ENCODE measurements at places on chromosomes 4 and X. TPM values are rescaled to one million over a fixed set of nuclear protein-coding genes. Genes with fewer than 3 reads are reported as not detected.

The VCX3B gene
- total RNA-seq = 0.21 TPM

The SSX3 gene
- total RNA-seq = not detected

The PAGE2 gene
- not detected for total RNA-seq

The SMIM10 gene
- total RNA-seq = 9.8 TPM

The NFXL1 gene
- 8.8 TPM for total RNA-seq

The ARX gene
- not detected for total RNA-seq

DNA sequence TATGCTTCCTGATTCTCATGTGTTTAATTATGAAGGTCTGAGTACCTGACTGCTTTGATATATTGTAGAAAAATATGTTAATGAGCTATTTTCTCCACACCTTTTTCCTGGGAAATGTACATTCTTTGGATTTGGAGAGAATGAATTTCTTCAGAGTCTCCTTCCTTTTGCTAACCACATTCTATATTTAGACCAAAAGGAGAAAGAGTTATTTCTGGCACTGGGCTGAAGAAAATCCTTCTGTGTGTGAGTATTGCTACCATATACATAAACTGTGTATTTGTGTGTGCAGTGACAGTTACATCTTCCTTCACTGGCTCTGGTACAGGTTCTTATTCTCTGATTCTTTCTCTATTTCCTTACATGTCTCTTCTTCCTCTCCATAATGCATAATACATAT, 44.5 kb upstream of the PGRMC2 start:
- no peak for DNase-seq

GRCh38 chr4:74793757-74794381, 454 bp downstream of the BTC start:
- peak; percentile 73 for DNase-seq

- no peak for DNase-seq
Observed at GRCh38 chr4:54318904-54319303, 89.8 kb downstream of the PDGFRA start.

DNA sequence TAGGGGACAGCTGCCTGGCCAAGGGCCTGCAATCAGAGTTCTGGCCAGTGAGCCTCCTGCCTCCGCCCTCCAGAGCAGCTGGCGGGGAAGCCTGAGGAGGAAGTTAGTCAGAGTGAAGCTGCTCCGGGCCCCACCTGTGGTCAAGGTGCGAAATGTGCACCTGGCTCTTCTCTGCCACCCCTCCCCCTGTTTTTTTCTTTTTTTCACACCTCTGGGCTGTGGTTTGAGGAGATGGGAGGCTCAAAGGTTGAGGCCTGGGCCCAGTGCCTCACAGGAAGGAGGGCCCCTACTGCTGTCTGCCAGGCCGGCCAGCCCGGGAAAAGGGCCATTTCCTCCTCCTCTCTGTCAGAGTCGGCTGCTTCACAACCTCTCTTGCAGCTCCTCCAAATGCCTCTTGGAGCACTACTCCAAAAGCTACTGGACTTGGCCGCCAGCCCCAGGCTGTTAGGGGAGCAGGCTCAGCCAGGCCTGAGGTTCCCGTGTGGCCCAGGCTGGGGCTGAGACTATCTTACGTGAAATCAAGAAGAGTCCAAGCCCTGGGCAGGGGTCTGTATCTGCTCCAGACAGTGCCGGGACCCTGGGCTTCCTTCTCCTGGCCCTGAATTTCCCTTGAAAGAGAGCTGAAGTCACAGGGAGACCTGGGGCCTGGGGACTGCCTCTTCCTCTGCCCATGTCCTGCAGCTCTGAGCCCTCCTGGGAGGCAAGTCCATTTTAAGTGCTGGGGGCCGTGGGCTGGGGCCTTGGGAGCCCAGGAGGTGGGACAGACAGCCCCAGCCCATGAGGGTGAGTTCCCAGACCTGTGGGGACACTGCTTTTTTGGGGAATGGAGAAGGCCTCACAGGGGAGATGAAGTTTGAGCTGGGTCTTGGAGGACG, 4.5 kb upstream of the CXCR3 start:
- DNase-seq = peak; percentile 93

GRCh38 chrX:40950546-40950945, 134.7 kb upstream of the USP9X start:
- no peak for DNase-seq

DNA sequence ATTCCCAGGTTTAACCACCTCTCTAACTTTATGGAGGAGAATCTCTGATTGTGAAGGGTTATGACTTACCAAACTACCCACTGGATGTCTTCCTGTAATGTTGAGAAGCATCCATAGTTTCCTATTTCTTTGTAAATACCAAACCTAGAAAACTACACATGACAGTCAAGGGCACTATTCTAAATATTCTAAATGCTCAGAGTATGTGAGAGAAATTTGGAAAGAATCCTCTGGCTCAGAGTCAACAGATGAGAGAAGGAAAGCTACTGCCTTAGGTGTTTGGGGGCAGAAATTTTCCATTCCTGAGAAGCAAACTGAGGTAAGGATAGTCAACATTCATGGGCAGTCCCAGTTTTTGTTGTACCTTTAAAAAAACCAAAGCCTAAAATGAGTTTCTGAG, 155.8 kb downstream of the KCNIP4 start:
- DNase-seq = no peak

DNA sequence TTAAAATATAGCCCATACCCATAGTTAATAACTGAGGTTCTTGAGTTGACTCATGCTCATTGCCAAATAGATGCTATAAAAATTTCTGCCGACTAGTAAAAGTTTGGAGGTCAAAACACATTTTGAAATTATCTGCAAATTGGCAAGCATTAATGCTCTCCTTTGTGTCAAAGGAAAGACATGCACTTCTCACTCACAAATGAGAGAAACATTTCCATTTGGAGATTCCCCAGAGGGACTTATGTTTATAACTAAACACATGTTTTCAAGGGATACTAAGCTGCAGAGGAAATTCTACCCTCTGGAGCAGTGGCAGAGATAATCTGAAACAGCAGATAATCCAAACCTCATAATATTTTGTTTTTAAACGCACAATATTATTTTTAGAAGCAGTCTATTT, 45.7 kb upstream of the CCDC160 start:
- no peak for DNase-seq

DNA sequence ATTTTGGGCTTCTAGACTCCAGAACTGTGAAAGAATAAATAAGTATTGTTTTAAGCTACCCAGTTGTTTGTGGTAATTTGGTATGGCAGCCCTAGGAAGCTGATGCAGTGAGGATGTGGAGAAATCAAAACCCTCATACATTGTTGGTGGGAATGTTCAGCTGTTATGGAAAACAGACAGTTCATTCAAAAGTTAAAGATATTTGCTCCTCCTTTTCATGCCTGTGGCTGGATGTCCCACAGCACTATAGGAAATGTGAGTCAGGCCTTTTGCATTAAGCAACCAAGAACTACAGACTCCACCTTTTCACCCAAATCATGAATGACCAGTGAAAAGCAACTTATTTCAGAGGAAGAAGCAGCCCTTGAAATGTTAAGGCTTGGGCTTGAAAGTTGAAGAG, 6.7 kb downstream of the BBS12 start:
- DNase-seq = no peak

- no peak for DNase-seq
Observed at GRCh38 chr4:25795566-25796454, 67.0 kb downstream of the SEL1L3 start.

DNA sequence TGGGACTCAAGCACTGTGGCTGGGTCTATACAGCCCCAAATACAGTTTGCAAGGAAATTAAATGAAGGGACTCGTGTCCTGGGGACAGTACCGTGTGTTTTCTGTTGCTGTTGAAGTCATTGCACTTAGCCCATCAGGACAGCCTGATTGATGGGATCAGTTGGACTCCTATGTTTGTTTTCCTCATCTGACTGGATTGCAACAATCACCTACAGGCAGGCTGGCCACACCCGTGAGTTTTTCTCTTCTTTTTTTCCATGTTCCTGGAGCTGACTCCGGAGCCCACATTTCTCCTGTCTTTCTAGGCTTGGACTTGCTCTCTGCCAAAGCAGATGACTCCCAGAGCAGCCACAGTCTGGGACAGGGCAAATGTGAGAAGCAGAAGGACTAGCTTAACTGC, 38.1 kb downstream of the RTL9 start:
- no peak for DNase-seq

- DNase-seq = no peak
Observed at GRCh38 chrX:108366644-108367406, 71.4 kb downstream of the COL4A6 start.

DNA sequence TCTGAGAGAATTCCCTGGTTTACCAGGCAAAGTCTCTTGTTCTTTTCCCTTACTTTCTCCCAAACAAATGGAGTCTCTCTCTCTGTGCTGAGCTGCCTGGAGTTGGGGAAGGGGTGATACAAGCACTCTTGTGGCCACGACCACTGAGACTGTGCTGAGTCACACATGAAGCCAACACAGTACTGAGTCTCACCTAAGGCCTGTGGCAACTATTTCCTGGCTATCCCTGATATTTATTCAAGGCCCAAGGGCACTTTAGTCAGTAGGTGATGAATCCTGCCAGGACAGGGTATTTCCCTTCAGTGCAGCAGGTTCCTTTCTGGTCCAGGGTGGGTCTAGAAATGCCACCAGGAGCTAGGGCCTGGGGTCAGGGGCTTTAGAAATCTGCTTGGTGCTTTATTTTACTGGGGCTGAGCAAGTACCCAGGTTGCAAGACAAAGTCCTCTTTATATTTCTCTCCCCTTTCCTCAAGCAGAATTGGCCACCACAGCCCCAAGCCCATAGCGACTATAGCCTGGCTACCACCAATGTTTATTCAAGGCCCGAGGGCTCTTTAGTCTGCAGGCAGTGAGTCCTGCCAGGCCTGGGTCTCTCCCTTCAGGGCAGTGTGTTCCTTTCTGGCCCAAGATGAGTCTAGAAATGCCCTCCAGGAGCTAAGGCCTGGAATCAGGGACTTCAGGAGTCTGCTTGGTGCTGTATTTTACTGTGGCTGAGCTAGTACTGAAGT, 10.5 kb downstream of the ARL13A start:
- DNase-seq = no peak

DNA sequence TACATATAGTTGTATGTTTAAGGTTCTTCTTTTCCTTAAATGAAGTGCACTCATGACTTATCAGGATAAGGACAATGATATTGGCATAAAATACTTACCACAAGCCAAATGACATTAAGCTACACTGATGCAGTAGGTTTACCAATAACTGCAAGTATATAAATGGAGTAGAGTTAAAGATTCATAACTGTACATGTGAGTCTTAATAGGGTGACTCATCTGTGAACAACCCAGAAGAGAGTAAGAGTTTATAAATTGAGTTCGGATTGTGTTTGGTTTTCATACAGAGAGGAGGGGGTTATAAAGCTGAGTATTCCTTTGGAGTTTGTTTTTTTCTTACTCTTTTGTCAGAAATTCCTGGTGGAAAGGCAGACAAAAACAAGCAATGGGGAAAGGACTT, 144.8 kb downstream of the TLL1 start:
- DNase-seq = no peak

DNA sequence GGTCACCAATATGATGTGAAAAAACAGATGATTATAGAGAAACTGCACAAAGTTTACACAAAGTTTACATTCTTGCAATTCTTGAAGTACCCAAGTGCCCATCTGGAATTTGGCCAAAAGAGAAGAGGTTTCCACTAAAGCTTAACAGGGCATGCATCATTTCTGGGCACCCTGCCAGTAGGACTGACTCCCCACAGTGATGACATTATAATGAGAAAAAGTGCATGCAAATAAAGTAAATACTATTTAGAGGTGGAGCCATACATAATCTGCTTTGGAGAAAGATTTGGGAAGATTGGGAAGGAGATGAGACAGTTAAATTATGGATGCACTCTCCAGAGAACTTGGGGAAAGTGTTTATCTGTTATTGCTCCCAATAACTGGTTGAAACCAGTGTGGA, 93.7 kb upstream of the TRPC3 start:
- peak; percentile 45 for DNase-seq

DNA sequence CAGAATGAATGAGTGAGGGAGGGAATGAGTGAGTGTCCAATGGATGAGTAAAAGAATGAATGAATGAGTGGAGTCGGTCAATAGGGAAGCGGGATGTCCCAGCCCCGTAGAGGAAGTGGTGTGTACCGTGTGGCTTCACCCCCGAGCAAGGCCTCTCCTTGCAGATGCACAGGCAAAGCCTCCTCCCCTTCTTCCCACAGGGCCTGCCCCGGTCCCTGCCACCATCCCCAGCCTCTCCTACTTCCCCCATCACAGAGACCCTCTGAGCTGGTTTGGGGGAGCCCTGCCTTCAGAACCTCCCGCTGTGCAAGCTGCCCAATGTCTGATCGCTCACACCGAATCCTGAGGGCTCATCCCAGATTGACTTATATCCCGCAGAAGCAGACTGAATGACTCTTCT, 13.6 kb downstream of the HTRA3 start:
- DNase-seq = peak; percentile 13

DNA sequence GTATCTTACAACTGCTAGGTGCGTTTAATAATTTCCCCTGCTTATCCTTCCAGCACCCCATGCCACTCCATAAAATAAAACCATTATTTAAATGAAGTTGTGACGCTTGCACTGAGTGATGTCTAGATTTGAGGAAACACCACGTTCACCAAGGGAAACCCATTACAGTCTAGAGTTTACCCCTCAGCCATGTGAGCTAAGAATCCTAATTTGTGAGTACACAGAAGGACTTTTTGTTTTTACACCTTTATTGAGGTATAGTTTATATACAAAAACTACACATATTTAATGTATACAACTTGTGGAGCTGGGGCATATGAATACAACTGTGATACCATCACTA, 326.8 kb downstream of the RAPGEF2 start:
- no peak for DNase-seq

- no peak for DNase-seq
Observed at GRCh38 chr4:10035130-10035529, 13.8 kb upstream of the SLC2A9 start.

- DNase-seq = no peak
Observed at GRCh38 chr4:155818639-155819038, 47.4 kb downstream of the ASIC5 start.

- DNase-seq = peak; percentile 35
Observed at GRCh38 chrX:12975991-12976558, 1.2 kb downstream of the TMSB4X start.

- no peak for DNase-seq
Observed at GRCh38 chrX:129040124-129040523, 483.2 kb downstream of the SMARCA1 start.

DNA sequence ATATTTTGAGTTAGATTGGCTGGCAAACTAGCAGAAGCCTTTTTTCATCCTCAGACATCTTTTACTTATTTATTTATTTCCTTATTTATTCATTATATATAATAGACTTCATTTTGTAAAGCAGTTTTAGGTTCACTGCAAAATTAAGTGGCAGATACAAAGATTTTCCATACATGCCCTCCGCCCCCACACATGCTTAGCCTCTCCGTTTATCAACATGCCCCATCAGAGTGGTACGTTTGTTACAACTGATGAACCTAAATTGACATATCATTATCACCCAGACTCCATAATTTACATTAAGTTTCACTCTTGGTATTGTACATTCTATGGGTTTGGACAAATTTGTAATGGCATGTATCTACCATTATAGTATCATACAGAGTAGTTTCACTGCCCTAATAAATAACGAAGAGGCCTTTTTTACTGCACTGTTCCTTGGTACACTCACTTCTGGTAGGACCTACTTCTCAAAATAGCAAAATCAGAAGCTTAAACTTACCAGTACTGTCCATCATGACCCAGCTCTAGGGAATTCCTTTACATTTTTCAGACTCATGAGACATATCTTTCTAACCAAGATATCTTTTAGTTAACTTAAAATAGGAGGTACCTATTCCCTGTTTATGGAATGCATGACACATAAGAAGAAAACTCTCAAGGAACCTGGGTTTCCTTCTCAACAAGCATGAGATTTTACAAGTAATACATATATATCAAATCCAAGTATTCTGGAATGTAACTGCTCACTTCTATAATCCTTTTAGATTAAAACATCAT, 4.8 kb upstream of the TMPRSS11B start:
- DNase-seq = no peak

- no peak for DNase-seq
Observed at GRCh38 chr4:125573368-125573767, 258.6 kb downstream of the FAT4 start.

- no peak for DNase-seq
Observed at GRCh38 chr4:113457886-113458285, 303.7 kb downstream of the CAMK2D start.

Measured in right cardiac atrium (tissue), 5 donors.